Bronchial epithelial cell (primary cell): ENCODE measurements at places on chromosomes 4 and X. TPM values are rescaled to one million over a fixed set of nuclear protein-coding genes. Genes with fewer than 3 reads are reported as not detected.

ADGRG4 gene
- not detected in 2 replicates for total RNA-seq

USP46 gene
- total RNA-seq: 14.7 and 17.2 TPM in 2 replicates

CNGA1 gene
- total RNA-seq: 1.6 and 5.4 TPM in 2 replicates

ERAS gene
- not detected in 2 replicates for total RNA-seq
